Activated naive CD4-positive, alpha-beta T cell treated with anti-CD3 and anti-CD28 coated beads for 36 hours (primary cell): ENCODE measurements at places on chromosomes 3 and 15. TPM values are rescaled to one million over a fixed set of nuclear protein-coding genes. Genes with fewer than 3 reads are reported as not detected.
A peak's percentile ranks its signal among the peaks of the same experiment; 100 is the strongest.

The SUSD5 gene
- not detected for total RNA-seq

DNA sequence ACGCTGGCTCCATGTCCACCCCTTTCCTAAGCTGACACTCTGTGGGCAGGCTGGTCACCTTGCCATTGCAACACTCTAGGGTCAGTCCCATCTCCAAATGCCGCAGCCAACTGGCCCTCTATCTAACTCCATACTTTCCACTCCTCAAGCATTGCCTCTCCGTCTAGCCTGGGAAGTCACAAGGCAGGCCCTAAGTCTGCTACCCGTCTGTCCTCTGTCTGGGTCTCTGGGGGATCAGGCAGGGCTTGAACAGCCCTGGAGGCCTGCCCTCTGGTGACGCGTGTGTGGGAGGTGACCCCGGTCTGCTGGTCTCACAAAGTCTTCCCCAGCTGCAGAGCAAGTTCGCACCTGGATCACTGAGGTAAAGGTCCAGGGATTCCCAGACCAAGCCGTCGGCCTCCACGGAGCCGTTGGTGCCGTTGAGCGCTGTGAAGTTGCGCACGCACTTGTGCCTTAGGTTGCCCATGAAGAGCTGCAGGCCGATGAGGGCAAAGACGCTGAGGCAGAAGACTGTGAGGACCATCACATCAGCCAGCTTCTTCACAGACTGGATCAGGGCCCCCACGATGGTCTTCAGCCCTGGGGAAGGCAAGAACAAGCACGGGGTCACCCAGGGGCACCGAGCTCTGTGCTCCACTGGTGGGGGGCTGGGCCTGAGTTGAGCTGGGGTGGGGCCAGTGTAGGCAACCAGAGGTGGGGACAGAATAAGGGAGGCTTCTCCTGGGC lies 39.9 kb downstream of the SCN5A start:
- DNase-seq: no peak
- H3K4me1 ChIP-seq: no peaks in the 10 kb centered on the region
- H3K27ac ChIP-seq: no peak overlapping the region
- no peak overlapping the region for H3K4me3 ChIP-seq

The ANKRD34C gene
- not detected for total RNA-seq

DNA sequence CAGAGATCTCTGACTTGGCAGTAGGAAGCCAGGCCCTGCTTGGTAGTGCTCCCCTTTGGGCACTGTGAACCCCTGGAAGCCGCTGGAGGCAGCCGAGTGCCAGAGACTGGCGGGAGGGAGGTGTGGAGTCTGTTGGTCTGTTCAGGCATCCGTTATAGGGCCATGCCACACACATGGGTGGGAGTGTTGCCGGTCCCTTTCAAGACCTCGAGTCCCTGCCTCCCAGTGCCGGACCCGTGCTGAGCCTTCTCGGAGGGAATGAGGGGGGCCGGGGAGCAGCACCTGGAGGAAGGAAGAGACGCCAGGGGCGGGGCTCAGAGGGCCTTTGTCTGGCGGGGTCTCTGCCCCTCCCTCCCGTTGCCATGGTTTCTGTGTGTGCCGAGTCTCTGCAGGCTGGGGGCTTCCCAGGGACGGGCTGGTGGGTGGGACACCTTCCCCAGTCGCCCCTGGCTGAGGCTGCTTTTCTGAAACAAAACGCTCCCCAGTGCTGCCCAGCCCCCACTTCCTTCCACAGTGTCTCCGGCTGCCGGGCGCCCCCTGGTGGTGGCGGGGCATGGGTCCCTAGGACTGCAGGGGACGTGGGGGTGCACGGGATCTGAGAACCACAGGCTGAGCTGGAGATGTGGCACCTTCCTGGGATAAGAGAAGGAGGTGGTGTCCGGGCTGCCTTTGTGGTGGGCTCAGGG lies 10.0 kb downstream of the GNAI2 start:
- H3K36me3 ChIP-seq: peaks cover 2% of the 10 kb centered on the region
- H3K4me1 ChIP-seq: peaks cover 82% of the 10 kb centered on the region
- H3K4me3 ChIP-seq: peak overlapping the region; percentile 81
- peak; percentile 97 for DNase-seq

DNA sequence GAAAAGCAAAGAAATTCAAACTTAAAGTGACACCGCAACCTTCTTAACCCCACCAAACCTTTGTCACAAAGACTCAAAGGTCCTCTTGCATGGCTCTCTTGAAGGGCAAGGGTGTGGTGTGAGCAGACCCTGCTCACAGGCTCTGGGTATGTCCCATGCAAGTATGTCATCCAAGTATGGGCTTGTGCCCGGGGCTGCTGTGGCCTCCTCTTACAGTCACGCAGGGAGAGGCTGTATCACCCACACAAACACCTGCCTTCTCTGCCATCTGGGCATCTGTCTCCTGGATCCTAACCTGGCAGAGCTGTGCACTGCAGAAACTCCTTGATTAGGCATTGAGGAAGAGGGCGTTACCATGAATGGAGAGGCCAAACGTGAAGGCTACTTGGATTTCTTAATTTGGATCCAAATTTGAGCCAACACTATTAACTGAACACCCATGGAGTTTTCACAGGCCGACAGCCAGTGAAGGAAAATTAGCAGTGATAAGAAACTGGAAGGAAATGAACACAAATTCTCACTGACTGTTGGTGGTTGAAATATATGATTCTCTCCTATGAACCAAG lies 146.6 kb downstream of the DUT start:
- H3K27me3 ChIP-seq: no peaks in the 10 kb centered on the region
- no peak overlapping the region for H3K4me3 ChIP-seq
- DNase-seq: no peak
- no peaks in the 10 kb centered on the region for H3K36me3 ChIP-seq
- no peaks in the 10 kb centered on the region for H3K4me1 ChIP-seq

GRCh38 chr15:23924686-23925085 lies 237.6 kb upstream of the NDN start:
- H3K27me3 ChIP-seq: no peaks in the 10 kb centered on the region
- H3K36me3 ChIP-seq: no peaks in the 10 kb centered on the region
- no peak for DNase-seq
- no peak overlapping the region for H3K27ac ChIP-seq

DNA sequence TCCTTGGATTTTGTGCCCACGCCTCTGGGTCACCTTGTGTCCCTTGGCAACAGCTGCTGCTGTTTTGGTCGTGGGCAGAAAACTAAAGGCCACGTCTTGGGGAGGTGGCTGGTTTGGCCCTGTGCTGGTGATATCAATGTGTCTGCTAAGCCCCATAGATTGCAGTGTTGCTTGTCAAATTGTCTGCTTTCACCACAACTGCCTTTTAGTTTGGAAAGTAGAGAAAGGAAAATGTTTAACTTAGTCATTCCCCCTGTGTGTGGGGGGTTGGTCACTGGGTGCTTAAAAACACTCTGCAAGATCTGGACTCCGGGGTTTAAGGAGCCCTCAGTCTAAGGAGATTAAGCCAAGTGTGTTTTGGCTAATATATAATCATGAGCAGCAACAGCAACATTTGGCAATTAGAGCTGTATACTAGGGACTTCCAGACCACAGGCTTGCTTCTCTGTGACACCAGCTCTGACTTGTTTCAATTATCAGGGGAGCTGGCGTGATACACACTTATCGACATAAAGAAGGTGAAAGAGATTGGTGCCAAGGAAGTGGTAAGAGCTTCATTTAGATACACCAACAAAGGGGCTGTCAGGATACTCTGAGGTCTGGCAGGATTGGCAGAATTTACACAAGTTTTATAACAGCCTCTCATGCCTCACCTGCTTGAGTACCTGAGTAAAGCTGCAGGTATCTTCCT lies 3.5 kb downstream of the SMAD3 start:
- peak overlapping the region; percentile 91 for H3K27ac ChIP-seq
- peaks cover 22% of the 10 kb centered on the region for H3K36me3 ChIP-seq
- peak overlapping the region; percentile 95 for H3K4me3 ChIP-seq
- H3K4me1 ChIP-seq: peaks cover 60% of the 10 kb centered on the region
- H3K27me3 ChIP-seq: peaks cover 8% of the 10 kb centered on the region
- peak; percentile 55 for DNase-seq

The ZDHHC19 gene
- total RNA-seq: not detected

- no peak for DNase-seq
- no peaks in the 10 kb centered on the region for H3K4me1 ChIP-seq
- H3K27ac ChIP-seq: no peak overlapping the region
- H3K36me3 ChIP-seq: no peaks in the 10 kb centered on the region
- no peak overlapping the region for H3K4me3 ChIP-seq
Observed at GRCh38 chr3:25171118-25171807, 256.8 kb upstream of the RARB start.

DNA sequence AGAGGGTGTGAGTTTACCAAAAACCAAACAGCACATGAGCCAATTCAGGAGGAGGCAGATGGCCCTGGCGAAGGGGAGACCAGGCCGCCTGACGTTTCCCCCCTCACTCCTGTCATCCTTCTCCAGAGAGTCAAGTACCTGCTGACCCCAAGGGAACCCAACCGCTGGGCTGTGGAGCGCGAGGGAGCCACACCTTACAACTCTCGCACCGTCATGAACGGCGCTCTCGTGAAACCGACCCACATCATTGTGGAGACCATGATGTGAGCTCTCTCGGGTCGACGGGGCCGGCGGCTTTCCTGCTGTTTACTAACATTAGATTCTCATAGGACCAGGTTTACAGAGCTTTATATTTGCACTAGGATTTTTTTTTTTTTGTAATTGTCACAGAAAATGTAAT lies 55.4 kb downstream of the GRIP2 start:
- no peaks in the 10 kb centered on the region for H3K4me1 ChIP-seq
- peaks cover 21% of the 10 kb centered on the region for H3K36me3 ChIP-seq
- H3K4me3 ChIP-seq: no peak overlapping the region
- H3K27ac ChIP-seq: no peak overlapping the region
- DNase-seq: no peak
- no peaks in the 10 kb centered on the region for H3K27me3 ChIP-seq

DNA sequence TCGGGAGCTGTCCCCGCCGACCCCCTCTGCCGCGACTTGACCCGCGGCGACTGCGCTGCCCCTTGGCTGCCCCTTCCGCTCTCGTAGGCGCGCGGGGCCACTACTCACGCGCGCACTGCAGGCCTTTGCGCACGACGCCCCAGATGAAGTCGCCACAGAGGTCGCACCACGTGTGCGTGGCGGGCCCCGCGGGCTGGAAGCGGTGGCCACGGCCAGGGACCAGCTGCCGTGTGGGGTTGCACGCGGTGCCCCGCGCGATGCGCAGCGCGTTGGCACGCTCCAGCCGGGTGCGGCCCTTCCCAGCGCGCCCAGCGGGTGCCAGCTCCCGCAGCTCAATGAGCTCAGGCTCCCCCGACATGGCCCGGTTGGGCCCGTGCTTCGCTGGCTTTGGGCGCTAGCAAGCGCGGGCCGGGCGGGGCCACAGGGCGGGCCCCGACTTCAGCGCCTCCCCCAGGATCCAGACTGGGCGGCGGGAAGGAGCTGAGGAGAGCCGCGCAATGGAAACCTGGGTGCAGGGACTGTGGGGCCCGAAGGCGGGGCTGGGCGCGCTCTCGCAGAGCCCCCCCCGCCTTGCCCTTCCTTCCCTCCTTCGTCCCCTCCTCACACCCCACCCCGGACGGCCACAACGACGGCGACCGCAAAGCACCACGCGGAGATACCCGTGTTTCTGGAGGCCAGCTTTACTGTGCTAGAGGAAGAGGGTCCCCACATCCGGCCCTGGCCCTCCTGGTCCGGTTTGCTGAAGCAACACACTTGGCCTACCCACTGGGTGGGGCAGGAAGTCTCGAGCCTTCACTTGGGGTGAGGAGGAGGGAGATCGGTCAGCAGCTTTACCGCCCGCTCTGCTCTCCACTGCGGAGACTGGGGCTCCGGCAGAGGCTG lies at the start of gene RASSF1:
Gene RASSF1 (minus strand): TSS at position 389 of the 882 bp plus-strand sequence. CDS start 31 bp downstream, at position 358.
- peaks cover 40% of the 10 kb centered on the region for H3K4me1 ChIP-seq
- H3K4me3 ChIP-seq: peak within 1 kb of the TSS; percentile 94
- DNase-seq: peak; percentile 69
- H3K36me3 ChIP-seq: peaks cover 27% of the 10 kb centered on the region
- no peaks in the 10 kb centered on the region for H3K27me3 ChIP-seq
- peak within 1 kb of the TSS; percentile 86 for H3K27ac ChIP-seq

DNA sequence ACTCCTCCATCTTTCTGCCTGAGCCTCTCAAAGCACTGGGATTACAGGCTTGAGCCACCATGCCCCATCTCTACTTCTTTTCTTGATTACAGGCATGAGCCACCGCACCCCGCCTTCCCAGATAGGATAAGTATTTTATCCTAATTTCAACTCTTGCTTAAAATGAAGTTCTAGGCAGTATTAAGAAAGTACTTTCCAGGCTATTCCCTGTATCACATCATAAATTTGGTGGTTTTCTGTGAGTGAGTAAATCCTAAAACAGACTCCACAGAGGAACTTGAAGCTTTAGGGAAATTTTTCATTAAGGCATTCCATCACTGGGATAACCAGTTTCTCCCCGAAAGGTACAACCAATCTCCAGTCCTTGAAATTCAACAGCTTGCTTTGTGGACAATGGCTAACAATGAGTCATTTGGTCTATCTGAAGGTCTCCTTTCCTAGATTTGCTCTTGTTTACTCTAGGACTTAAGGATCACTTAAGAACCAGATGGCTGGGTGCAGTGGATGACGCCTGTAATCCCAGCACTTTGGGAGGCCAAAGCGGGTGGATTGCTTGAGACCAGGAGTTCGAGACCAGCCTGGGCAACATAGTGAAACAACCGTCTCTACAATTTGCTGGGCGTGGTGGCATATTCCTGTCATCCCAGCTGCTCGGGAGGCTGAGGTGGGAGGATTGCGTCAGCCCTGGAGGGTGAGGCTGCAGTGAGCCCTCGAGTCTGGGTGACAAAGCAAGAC lies 49.7 kb upstream of the SKIL start:
- no peak overlapping the region for H3K4me3 ChIP-seq
- no peak overlapping the region for H3K27ac ChIP-seq
- no peaks in the 10 kb centered on the region for H3K27me3 ChIP-seq
- H3K4me1 ChIP-seq: no peaks in the 10 kb centered on the region
- H3K36me3 ChIP-seq: no peaks in the 10 kb centered on the region
- no peak for DNase-seq
